SJSA1 (cell line): ENCODE measurements at places on chromosomes 4 and X. TPM values are rescaled to one million over a fixed set of nuclear protein-coding genes. Genes with fewer than 3 reads are reported as not detected.

- H3K4me1 ChIP-seq, result no peaks in the 10 kb centered on the region
- no peak overlapping the region for H3K27ac ChIP-seq
- H3K4me3 ChIP-seq, result no peak overlapping the region
- DNase-seq, result no peak
- H3K27me3 ChIP-seq, result no peaks in the 10 kb centered on the region
Measured at GRCh38 chr4:42313872-42314271, 83.4 kb upstream of the SHISA3 start.

GRCh38 chrX:40281336-40282005 lies 183.7 kb upstream of the BCOR start:
- H3K36me3 ChIP-seq, result no peaks in the 10 kb centered on the region; the same call in 1 of the 2 replicates
- peaks cover 42% of the 10 kb centered on the region for H3K4me1 ChIP-seq
- no peak overlapping the region for H3K27ac ChIP-seq

DNA sequence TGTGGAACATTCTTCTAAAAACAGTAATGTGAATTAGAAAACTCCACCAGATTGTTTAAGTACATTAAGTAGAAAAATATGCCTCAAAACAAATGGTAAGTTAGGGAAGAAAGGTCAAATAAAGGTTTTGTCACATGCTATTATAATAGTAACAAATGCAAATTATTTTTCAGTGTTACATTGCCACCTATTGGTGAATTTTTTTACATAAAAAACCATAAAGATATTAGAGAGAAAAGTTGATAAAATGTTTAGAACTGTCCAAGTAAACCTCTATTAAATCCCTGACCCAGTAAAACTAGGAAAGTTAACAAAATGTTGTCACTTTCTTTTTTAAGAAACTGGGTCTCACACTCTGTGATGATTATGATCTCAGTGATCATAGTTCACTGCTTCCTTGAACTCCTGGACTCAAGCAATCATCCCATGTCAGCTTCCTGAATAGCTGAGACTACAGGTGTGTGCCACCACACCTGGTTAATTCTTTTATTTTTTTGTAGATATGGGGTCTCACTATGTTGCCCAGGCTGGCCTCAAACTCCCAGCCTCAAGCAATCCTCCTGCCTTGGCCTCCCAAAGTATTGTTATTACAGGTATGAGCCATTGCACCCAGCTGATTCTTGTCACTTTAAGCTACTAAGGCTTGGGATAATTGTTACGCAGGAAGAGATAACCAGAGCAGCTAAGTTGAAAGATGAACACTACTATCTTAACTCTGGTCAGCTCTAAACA lies 157.6 kb downstream of the ATRX start:
- no peak overlapping the region for H3K4me3 ChIP-seq
- H3K27ac ChIP-seq, result no peak overlapping the region
- H3K27me3 ChIP-seq, result no peaks in the 10 kb centered on the region
- no peaks in the 10 kb centered on the region for H3K4me1 ChIP-seq
- peaks cover 5% of the 10 kb centered on the region for H3K36me3 ChIP-seq
- no peak for DNase-seq

DNA sequence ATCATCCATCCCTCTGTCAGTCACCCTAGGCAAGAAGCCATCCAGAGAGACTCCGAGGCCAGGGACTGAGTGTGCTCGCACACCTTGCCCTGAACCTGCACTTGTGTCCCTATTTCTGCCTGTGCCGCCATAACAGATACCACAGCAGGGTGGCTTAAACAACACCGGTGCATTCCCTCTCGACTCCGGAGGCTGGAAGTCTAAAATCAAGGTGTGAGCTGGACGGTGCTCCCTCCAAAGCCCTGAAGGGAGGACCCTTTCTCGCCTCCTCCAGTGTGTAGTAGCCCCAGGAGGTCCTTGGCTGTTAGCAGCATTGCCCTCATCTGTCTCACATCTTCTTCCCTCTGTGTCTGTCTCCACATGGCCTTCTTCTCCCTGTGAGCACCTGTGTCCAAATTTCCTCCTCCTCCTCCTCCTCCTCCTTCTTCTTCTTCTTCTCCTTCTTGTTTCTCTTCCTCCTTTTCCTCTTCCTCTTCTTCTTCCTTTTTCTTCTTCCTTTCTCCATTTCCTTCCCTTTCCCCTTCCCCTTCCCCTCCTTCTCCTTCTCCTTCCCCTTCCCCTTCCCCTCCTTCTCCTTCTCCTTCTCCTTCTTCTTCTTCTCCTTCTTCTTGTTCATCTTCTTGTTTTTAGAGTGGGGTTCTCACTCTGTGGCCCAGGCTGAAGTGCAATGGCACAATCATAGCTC lies 98.1 kb upstream of the ENPP6 start:
- H3K4me3 ChIP-seq, result no peak overlapping the region
- no peak for DNase-seq
- H3K27ac ChIP-seq, result no peak overlapping the region
- no peaks in the 10 kb centered on the region for H3K4me1 ChIP-seq
- H3K27me3 ChIP-seq, result no peaks in the 10 kb centered on the region

GRCh38 chr4:174449944-174450785 lies 72.1 kb downstream of the HPGD start:
- H3K36me3 ChIP-seq, result no peaks in the 10 kb centered on the region
- no peak for DNase-seq
- no peak overlapping the region for H3K4me3 ChIP-seq
- H3K27ac ChIP-seq, result no peak overlapping the region

STPG2 gene
- total RNA-seq, result not detected in 2 replicates

DNA sequence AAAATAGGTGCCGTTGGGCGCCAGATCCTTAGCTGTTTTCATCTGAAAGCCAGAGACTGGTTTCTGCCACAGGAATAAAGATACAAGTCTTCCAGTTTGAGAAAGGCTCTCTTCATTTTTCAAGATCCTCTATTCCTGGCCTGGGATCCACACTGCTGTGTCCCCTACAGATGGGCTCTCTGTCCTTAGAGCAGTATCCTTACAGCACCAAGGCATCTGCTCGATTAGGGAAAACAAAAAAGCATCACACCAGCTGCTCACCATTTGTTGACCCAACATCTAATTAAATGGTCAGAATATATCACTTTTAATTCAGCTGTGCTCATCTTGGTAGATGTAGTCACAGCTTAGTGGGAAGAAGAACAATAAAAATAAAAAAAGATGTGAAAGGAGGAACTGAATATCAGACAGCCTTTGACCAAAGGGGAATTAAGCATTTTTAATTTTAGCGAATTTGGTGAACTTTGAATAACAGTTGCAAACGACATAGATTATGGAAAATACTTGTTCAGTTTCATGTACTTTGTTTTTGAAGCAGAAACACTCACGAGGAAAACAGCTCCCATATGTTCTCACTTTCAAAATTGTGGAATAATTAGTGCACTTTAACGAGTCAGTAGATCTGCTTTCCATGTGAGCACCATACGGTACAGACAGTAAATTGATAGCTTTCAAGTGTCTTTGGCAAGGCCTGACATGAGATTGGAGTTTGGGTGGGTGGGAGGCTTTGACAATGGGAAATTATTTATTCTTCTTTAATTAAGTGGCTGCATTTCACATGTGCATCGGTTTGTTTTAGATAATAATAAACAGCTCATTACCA lies 148.4 kb upstream of the CLNK start:
- H3K27ac ChIP-seq, result no peak overlapping the region
- no peaks in the 10 kb centered on the region for H3K4me1 ChIP-seq
- no peak for DNase-seq
- no peaks in the 10 kb centered on the region for H3K36me3 ChIP-seq
- no peaks in the 10 kb centered on the region for H3K27me3 ChIP-seq

GRCh38 chr4:175875993-175876771 lies 64.1 kb upstream of the GPM6A start:
- H3K4me1 ChIP-seq, result no peaks in the 10 kb centered on the region
- H3K4me3 ChIP-seq, result no peak overlapping the region
- H3K36me3 ChIP-seq, result no peaks in the 10 kb centered on the region
- no peak for DNase-seq
- no peak overlapping the region for H3K27ac ChIP-seq

- H3K27ac ChIP-seq, result peak overlapping the region; percentile 94
- peaks cover 19% of the 10 kb centered on the region for H3K4me1 ChIP-seq
- no peaks in the 10 kb centered on the region for H3K27me3 ChIP-seq
- H3K36me3 ChIP-seq, result no peaks in the 10 kb centered on the region
Measured at GRCh38 chrX:3184176-3184930, 143.1 kb downstream of the ARSF start.

CFI gene
- total RNA-seq, result 3.7 and 6.1 TPM in 2 replicates

DNA sequence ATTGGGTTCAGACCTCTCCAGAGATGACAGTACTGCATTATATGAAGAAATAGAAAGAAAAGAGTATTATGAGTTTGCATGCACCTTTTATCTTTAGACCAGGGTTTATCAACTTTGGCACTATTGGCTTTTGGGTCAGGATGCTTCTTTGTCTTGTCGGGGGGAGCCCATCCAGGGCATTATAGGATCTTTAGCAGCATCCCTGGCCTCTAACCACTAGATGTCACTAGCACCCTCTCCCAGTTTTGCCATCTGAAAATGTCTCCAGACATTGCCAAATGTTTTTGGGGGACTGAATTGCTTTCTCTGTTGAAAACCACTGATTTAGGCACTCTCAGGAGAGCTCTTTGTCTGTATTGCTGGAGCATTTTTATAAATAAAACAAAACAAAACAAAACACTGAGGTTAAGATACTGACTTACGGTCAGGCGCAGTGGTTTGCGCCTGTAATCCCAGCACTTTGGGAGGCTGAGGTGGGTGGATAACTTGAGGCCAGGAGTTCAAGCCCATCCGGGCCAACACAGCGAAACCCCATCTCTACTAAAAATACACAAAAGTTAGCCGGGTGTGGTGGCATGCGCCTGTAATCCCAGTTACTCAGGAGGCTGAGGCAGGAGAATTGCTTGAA lies 23.6 kb downstream of the CA5B start:
- H3K27me3 ChIP-seq, result no peaks in the 10 kb centered on the region
- no peak overlapping the region for H3K4me3 ChIP-seq
- no peak overlapping the region for H3K27ac ChIP-seq
- H3K36me3 ChIP-seq, result no peaks in the 10 kb centered on the region
- H3K4me1 ChIP-seq, result no peaks in the 10 kb centered on the region

RCHY1 gene
- total RNA-seq, result 23.2 and 34.0 TPM in 2 replicates

RNF150 gene
- total RNA-seq, result 6.7 and 26.1 TPM in 2 replicates

DNA sequence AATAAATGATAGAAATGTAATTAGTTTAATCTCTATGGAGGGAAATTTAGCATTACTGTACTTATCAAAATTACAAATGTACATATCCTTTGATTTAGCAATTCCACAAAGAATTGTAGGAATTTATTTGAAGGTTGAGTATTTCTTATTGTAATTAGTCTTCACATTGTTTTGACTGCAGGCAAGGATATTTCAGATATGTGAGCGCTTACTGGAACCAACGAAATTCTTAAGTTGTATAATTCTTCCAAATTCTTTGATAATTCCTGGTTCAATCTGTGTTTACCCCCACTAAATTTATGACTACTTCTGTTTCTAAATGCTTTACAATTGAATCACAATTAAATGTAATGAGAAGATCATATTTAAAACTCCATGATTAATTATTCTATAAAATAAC lies 26.9 kb upstream of the WWC2 start:
- no peaks in the 10 kb centered on the region for H3K27me3 ChIP-seq
- 0 out of 2 replicates have a peak overlapping the region, but pooled peaks have one; percentile 15 for H3K27ac ChIP-seq
- no peaks in the 10 kb centered on the region for H3K36me3 ChIP-seq
- peaks cover 13% of the 10 kb centered on the region for H3K4me1 ChIP-seq

TSPAN5 gene
- 18.0 and 20.0 TPM in 2 replicates for total RNA-seq

- no peaks in the 10 kb centered on the region for H3K36me3 ChIP-seq
- no peak overlapping the region for H3K27ac ChIP-seq
- H3K4me3 ChIP-seq, result peak overlapping the region; percentile 6
- DNase-seq, result peak; percentile 27
- H3K27me3 ChIP-seq, result peaks cover 73% of the 10 kb centered on the region
Measured at GRCh38 chr4:121070696-121071639, 1.4 kb downstream of the NDNF start.

DNA sequence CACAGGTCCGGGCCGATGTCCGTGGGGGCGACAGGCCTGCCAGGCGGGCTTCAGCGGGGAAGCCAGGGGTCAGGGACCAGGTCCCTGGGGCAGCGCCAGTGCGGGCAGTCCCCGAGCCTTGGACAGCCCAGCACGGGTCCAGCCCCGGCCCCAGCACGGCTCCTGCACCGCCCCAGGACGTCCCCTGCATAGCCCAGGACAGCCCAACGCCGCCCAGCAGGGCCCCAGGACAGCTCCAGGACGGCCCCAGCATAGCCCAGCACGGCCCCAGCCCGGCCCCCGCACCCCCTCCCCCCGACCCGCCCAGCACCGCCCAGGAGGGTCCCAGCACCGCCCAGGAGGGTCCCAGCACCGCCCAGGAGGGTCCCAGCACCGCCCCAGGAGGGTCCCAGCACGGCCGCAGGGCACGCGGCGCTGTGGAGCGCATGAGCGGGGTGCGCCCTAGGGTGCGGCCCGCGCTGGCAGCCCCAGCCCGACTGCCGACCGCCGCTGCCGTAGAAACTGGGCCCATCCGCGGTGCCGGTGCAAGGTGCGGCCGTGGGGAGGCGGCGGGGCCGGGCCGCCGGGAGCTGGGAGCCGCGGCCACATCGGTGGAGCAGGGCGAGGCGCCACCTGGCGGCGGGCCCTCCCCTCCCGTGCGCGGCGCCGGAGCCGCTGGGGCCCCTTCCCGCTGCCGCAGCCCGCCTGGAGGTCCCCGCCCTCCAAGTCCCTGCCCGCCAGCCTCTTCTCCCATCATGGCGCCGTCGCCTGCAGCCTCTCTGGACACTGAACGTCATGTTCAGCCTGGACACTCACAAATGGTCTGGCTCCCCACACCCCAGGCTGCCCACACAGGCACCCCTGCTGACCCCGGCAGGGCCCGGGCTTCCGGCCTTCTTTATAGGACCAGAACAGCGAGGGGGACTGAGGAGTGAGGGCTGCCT lies 106.8 kb upstream of the NKX1-1 start:
- no peak for DNase-seq
- no peaks in the 10 kb centered on the region for H3K4me1 ChIP-seq
- H3K27me3 ChIP-seq, result no peaks in the 10 kb centered on the region
- H3K27ac ChIP-seq, result no peak overlapping the region
- no peaks in the 10 kb centered on the region for H3K36me3 ChIP-seq

FDCSP gene
- not detected in 2 replicates for total RNA-seq

DNA sequence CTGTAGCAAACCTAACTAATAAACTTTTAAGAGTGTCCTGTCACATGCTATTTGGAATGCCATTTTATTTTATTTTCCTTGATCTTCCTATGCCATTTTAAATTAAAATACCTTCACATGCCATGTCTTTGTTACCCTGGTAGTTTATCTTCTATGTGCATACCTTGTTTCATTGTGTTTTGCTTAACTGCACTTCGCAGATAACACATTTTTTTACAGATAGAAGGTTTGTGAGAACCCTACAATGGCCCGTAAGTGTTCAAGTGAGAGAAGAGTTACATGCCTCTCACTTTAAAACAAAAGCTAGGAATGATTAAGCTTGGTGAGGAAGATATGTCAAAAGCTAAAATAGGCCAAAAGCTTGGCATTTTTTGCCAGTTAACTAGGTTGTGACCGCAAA lies 744.1 kb downstream of the STIM2 start:
- no peaks in the 10 kb centered on the region for H3K36me3 ChIP-seq
- no peaks in the 10 kb centered on the region for H3K27me3 ChIP-seq
- H3K27ac ChIP-seq, result no peak overlapping the region
- no peak for DNase-seq
- H3K4me1 ChIP-seq, result no peaks in the 10 kb centered on the region
